ENCODE measurements at places on chromosomes 16 and 17.
A peak's percentile ranks its signal among the peaks of the same experiment; 100 is the strongest.

GRCh38 chr17:81635973-81636504, 873 bp downstream of the NPLOC4 start:
- DNase-seq = no peak

DNA sequence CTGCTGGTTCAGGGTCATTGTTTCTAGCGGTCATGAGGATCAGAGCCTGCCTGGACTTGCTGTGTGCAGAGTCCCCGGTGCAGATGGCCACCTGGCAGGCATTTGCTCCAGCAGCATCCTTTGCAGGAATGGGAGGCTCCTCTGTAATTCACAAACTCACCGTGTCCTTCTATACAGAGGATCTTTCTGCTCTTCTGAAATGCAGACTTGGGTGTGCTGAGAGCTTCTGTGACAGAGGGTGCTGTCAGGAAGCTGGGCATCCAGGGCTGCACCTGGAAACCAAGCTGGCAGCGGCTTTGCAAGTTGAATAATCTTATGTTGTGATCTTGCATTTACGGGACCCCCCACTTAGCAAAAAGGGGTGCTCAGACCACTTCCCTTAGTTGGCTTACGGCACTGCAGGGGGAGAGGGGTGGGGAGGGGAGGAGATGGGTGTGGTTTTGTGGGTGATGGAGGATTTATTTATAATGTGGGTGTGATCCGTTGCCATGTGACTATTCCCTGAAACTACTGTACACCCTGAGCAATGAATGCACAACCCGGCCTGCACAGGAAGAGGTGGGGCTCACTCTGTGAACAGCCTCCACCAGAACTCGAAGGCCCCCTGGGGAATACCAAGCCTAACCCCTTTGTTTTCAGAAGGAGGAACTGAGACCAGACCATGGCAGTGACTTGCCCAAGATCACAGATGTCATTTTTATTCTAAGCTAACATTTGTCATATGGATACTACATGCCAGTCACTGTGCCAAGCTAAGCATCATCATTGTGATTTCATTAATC, 178.3 kb downstream of the PRKCB start:
- DNase-seq = peak; percentile 97

DNA sequence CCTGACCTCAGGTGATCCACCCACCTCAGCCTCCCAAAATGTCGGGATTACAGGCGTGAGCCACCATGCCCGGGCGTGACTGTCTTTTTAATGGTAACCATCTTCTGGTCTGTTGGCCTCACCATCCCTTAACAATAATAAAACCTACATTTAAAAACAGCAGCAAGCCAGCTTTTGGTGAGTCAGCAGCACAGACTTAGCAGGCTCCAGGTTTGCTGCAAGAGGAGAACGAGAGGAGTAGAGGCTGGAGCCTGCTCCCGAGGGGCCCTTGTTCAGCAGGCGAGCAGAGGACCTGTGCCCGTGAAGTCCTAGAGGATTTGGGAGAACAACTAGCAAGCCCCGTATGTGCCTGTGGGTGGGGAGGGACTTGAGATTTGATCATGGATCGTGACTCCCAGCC, 35.7 kb downstream of the MYH13 start:
- DNase-seq = no peak

DNA sequence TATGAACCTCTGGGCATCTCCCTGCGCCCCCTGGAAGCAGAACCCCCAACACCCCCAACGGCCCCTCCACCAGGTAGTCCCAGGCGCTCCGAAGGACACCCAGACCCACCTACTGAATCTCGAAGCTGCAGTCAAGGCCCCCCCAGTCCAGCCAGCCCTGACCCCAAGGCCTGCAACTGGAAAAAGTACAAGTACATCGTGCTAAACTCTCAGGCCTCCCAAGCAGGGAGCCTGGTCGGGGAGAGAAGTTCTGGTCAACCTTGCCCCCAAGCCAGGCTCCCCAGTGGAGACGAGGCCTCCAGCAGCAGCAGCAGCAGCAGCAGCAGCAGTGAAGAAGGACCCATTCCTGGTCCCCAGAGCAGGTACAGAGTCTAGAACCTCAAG, 1.5 kb downstream of the BCL6B start:
- no peak for DNase-seq

DNA sequence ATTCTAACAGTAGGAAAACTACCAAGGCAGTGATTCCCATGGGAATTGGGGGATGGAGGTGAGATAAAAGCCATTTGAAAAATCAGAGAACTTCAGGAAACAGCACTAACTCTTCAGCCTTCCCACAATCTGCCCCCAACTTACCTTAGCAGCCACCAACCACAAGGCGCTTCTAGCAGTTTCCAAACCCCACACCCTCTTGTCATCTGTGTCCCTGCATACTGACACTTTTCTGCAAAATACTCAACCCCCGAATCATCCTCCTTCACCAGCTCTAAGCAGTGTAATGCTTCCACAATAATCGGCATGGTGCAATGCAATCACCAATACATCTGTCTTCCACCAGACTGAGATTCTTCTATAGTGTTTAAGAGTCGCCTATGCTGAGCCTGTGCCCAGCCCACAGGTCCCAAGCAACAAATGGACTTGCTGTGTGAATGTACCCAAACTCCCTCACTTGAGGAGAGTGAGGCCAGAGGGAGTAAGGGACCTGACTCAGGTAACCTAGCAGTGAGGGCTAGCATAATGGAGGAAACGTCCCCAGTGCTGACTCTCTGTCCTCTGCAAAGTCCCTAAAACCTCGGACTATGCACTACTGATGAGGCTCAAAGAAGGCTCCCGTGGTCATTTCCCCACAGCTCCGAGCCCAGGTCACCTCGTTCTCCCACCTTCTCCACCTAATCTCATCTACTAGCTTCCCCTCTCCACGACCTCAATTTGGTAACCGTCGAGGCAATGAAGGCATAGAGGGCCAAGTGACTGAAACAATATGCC, 943 bp downstream of the DYNC1LI2 start:
- no peak for DNase-seq

GRCh38 chr16:24993722-24994686, 21.2 kb downstream of the ARHGAP17 start:
- no peak for DNase-seq

DNA sequence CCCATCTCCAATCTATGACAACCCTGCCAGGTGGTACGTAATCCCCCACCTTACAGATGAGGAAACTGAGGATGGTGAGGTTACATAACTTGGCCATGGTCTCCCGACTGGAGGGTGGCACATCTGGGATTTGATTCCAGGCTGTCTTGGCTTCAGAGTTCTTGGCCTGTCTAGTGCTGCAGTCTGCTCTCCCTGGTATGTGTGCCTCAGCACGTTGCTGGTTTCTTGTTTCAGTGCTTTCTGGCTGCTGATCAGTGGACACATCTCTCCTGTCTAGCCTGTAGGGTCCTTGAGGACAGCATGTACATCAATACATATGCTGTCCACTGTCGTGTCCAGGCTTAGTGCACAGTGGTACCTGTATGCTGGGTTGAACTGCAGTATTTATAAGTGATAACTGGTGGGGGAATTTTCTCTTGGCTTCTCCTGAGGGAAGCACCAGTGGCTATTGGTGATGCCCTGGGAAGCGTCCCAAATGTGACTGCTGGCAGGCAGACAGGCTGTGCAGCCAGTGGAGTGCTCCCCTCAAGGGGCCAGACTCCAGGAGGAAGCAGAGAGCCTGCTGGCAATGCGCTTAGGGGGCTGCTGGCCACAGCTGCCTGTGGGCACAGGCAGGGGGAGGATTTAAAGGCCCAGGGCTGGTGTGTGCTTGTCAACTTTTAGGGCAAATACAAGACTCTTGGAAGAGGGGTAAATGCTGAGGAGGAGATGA, 14.4 kb downstream of the CTRL start:
- DNase-seq = no peak

- DNase-seq = no peak
Measured at GRCh38 chr16:28475221-28475620, 3.1 kb upstream of the NPIPB7 start.

DNA sequence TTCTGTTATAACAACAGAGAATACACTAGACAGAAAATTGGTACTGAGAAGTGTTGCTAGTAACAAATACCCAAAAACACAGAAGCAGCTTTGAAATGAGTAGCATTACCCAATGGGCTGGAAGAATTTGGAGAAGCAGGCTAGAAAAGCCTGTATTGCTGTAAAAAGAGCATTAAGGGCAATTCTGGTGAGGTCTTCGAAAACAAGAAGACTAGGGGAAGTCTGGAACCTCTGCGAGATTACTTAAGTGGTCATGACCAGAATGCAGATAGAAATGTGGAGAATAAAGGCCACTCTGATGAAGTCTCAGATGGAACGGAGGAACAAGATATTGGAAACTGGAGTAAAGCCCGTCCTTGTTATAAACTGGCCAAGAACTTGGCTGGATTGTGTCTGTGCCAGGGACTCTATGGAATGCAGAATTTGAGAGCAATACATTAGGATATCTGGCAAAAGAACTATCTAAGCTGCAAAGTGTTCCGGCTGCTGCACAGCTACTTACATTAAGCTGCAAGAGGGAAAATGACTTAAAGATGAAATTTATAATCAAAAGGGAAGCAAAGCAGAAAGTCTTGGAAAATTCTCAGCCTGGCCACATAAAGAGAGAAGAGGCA, 44.9 kb upstream of the PEMT start:
- no peak for DNase-seq

- peak; percentile 6 for DNase-seq
Measured at GRCh38 chr17:15247891-15248529, 17.1 kb downstream of the PMP22 start.

GRCh38 chr17:630801-631200, 83.8 kb downstream of the VPS53 start:
- no peak for DNase-seq

GRCh38 chr17:34082404-34082803, 172.7 kb upstream of the CCL2 start:
- peak; percentile 64 for DNase-seq

- no peak for DNase-seq
Measured at GRCh38 chr17:39064819-39065218, 86.6 kb downstream of the PLXDC1 start.

DNA sequence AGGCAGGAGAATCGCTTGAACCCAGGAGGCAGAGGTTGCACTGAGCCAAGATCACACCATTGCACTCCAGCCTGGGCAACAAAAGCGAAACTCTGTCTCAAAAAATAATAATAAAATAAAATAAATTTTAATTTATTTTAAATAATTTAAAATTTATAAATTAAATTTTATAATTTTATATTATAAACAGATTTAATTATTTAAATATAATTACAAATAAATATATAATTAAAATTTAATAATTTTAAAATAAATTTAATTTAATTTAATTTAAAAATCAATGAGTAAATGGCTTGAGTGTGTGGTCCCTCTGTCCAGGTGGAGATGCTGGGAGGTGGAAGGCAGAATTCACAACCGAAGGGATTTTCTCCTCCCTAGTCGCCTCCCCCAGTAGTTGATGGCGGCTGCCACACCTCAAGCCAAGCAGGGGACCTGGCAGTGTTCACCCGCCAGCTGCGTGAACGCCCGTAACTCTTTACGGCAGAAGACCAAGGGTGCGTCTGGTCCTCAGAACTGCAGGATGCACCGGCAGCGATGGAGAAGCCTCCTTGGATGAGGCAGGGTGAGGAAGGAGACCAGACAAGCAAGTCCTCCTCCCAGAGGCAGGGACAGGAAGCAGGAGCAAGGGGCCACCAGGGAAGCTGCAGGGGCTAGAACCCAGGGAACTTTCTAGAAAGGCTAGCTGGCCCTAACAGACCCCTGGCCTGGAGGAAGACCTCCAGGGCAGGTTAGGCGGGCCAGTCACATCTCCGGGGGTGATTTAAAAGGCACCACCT, 22.9 kb upstream of the KRT17 start:
- peak; percentile 34 for DNase-seq

- DNase-seq = no peak
Measured at GRCh38 chr17:20733923-20734322, 154.4 kb downstream of the CDRT15L2 start.

DNA sequence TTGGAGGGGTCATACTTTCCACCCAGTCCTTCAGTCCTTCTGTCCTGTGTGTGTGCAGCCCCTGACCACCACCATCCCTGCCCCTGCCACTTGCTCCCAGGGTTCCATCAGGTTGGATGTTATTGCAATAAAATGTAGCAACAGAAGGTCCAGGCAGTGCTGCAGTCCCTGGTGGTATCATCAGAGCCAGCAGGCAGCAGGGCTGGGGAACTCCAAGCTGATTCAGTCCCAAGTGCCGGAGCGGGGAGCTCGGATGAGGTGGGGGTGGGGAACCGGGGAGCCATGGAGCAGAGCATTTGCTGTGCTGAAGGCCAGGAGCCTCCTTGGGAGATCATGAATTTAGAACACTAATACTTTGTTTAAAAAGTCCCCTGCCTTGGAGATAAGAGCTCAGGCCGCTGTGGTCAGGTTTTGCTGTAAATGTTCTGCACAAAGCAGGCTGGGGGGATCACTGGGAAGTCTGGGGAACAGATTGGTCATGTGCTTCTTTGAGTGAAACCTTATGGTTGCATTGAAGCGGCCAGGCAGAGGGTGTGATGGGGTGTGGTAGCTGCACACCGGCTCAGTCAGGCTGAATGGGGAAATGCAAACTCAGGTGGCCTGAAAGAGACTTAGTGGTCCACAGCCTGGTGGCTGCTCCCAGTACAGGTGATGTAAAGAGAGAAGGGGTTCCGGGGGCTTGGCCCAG, 225.9 kb downstream of the SEC14L1 start:
- no peak for DNase-seq

DNA sequence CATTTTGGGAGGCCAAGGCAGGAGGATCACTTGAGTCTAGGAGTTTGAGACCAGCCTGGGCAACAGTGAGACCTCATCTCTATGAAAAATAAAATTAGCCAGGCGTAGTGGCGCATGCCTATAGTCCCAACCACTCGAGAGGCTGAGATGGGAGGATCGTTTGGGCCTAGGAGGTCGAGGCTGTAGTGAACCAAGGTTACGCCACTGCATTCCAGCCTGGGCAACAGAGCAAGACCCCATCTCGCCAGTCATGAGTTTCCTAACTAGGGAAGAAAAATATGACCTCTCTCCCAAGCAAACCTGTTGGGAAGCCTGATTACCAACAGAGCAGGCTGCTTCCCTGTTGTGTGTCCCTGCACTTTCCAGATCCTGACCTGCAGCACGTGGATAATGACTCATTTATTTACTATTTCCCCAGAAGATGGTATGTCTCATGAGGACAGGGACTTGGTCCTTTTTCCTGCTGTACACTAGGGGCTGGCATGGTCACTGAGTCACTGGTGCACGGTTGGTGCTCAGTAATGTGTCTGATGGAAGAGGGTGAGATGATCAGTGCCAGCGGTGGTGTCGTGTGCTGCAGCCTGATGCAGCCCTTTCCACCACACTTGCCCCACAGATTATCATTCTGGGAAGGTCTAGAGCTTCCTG, 30.8 kb downstream of the NMT1 start:
- DNase-seq = no peak

GRCh38 chr17:77332981-77333685, 192.4 kb downstream of the SEC14L1 start:
- DNase-seq = peak; percentile 54

- DNase-seq = peak; percentile 55
Measured at GRCh38 chr17:36934692-36935630, 2.3 kb upstream of the LHX1 start.
